ENCODE measurements at places on chromosomes 5 and 9.

DNA sequence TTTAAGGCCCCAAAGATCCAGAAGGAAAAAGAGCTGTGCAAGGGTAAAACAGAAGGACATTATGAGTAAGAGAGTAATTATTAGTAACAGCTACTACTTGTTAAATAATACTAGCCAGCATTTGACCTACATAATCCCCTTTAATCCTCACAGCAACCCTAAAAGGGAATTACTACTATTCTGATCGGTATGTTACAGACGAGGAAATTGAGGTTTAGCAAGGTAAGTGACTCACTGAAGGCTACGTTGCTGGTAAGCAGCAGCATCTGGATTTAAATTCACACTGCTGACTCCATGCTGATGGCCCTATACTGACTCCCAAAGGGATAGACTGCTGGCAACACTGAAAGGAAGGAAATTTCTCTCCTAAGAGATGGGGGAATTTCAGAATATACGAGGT is 3.7 kb upstream of the FSD1L start:
- DNase-seq, result peak; percentile 79

DNA sequence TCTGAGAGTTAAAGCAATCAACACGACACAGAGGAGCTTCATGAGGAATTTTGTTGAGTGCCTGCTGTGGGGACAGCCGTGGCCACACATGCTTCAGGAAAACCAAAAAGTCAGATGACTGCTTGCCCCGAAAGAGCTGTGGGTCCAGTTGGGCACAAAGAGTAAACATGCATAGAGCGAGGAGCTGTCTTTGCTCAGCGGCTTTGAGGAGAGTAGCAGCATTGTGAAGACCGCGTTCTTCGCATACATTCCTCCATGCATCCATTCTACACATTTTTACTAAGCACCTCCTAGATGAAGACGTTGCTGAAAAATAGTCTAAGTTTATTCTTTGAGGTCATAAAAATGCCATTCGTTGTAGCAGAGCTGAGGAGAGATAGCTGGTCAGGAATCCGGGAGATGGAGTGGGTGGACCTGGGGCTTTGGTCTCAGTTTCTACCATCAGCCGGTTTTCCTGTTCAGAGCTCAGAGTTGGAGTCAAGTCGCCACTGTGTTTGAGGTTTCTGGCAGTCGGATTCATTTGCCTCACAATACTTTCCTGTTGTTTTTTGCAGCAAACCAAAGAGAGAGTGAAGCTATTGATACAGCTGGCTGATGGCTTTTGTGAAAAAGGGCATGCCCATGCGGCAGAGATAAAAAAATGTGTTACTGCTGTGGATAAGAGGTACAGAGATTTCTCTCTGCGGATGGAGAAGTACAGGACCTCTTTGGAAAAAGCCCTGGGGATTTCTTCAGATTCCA is 194.5 kb upstream of the OTULINL start:
- no peak for DNase-seq

GRCh38 chr9:133848471-133849109 is 110.4 kb upstream of the SARDH start:
- peak; percentile 26 for DNase-seq

GRCh38 chr5:151130922-151131891 is 26.4 kb downstream of the ANXA6 start:
- peak; percentile 7 for DNase-seq

- DNase-seq, result no peak
Observed at GRCh38 chr5:77367741-77368140, 124.4 kb downstream of the WDR41 start.

DNA sequence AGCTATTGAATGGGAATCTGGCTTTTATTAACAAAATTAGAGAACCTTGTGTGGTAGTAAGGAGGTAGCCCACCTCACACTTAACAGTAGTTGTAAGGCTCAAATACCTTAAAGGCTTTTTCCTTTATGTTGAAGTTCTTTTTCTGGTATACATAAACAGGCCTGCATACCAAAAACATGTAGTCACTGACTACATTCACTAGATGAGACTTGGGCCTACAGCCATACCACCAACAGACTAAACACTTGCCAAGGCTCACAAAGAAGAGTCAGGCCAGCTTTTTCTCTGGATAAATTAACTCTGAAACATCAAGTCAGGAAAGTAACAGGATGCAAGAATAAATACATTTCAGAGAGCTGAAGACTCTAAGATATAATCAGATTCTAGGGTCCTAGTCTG is 78.6 kb upstream of the MPDZ start:
- DNase-seq, result no peak

- no peak for DNase-seq
Observed at GRCh38 chr5:157505496-157505895, 45.5 kb downstream of the NIPAL4 start.

- peak; percentile 1 for DNase-seq
Observed at GRCh38 chr9:102700936-102701335, 294.2 kb upstream of the CYLC2 start.

GRCh38 chr5:2335733-2336515 is 415.6 kb downstream of the IRX2 start:
- peak; percentile 17 for DNase-seq

- DNase-seq, result no peak
Observed at GRCh38 chr5:15914638-15915037, 265.0 kb downstream of the MARCHF11 start.

DNA sequence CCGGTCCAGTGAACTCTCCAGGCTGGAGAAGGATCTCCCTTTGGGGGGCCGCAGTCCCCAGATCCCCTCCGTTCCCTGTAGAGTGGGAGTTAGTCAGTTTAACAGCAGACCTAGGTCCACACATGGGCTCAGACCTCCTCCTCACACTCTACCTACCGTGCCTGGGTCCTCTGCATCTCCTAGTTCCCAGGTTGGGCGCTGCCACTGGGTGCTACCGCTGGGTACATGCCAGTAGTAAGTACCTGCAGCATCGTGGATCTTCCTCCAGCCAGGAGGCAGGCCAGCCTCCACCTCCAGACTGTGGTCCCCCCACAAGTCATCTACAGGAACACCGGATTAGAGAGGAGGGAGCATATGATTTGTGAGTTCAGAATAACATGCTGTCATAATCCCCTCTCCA is 802 bp downstream of the APBB3 start:
- DNase-seq, result peak; percentile 49

GRCh38 chr5:150489360-150490295 is 18.3 kb upstream of the NDST1 start:
- DNase-seq, result no peak

DNA sequence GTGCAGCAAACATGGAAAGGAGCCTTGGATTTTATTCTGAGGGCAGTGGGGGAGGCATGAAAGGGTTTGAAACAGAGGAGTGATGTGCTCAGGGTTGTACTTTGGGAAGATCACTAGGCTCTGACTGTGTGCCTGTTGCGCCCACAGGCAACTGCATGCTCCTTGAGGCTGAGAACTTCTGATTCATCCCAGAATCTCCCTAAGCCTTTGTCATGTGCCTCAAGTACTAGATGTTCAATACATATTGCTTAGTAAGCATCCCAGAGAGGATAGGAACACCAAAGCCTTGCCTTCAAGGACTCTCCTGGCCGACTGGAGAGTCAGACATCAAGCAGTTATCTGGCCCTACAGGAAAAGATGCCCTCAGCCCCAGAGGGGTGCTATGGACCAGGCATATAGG is 54.1 kb downstream of the ARHGEF37 start:
- DNase-seq, result no peak

GRCh38 chr9:113343732-113344231 is 3.7 kb upstream of the WDR31 start:
- DNase-seq, result peak; percentile 94

GRCh38 chr5:172059661-172060100 is 53.2 kb upstream of the FBXW11 start:
- DNase-seq, result peak; percentile 35

DNA sequence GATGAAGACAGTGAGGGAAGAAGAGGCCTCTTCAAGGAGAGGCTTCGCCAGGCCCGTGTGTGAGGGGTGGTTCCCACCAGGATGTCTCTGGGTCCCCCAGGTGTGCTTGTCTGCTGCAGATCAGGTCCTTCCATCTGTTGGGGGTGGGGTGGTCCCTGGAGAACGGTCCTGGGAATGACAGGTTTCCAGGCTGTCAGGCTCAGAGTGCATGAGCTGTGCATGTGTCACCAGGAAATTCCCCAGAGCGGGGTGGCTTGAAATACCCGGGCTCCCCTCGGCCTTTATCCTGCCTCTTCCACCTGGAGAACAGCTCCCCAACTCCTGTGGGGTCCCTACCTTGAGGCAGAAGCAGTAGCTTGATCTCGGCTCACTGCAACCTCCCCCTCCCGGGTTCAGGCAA is 118.8 kb downstream of the GAPVD1 start:
- DNase-seq, result no peak

GRCh38 chr9:125883565-125884217 is 136.5 kb downstream of the PBX3 start:
- DNase-seq, result peak; percentile 70

DNA sequence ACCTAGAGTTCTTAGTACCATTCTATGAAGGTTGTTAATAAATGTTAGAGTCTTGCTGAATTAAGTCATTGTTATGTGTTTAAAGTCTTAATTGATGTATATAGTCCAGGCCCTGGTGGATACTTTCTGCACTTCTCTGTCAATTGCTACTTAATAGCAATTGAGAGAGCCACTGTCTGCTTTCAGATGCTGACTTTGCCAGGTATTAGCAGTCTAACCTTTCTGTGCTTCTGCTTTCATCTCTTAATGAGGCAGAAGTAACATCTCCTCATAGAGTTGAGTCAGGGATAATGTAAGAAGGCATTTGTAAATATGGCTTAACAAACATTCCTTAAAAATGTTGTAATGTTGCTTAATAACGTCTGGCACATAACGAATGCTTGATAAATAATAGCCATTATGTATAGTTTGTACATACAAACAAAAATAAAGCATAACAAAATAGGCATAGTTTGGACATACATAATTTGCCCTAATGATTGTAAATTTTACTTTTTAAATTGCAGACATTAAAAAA is 28.3 kb downstream of the RASGRF2 start:
- DNase-seq, result no peak

DNA sequence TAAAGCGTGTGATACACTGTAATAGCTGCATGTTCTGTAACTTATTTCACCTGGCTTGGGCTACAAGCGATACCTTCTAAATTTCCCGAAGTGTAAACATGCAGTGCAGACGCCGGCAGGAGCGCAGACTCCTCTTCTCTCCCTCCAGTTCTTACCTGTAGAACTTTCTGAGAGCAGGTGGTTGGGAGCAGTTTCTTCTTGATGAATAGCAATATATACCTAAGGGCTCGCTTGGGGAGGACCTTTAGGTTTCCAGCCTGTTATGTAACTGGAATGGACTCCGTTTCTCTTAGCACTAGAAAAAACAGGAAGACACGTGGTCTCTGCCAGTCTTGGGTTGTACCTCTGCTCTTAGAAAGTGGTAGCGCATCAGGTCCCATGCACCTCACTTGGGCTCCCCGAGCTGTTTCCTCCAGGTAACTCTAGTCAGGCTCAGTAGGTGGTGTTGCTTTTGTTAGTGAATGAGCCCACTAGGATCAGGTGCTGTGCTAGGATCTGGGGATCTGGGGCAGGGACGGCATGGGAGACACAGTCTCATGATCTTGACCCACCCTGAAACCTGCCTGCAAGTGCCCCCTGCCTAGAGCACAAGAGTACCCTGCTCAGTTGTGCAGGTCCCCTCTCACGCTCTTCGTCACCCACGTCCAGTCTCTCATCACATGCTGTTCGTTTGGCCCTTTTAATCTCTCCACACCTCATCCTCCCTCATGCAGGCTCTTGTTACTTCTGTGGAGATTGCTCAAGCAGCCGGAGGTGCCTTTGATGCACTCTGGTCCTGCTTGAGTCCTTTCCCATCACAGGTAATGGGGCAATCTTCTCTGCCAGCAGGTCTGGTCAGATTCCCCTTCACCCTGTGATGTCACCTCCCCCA is 2.8 kb downstream of the TENT4A start:
- no peak for DNase-seq

GRCh38 chr9:21852754-21853153 is 50.3 kb downstream of the MTAP start:
- DNase-seq, result no peak

- no peak for DNase-seq
Observed at GRCh38 chr9:134053941-134054761, 13.7 kb downstream of the BRD3 start.

DNA sequence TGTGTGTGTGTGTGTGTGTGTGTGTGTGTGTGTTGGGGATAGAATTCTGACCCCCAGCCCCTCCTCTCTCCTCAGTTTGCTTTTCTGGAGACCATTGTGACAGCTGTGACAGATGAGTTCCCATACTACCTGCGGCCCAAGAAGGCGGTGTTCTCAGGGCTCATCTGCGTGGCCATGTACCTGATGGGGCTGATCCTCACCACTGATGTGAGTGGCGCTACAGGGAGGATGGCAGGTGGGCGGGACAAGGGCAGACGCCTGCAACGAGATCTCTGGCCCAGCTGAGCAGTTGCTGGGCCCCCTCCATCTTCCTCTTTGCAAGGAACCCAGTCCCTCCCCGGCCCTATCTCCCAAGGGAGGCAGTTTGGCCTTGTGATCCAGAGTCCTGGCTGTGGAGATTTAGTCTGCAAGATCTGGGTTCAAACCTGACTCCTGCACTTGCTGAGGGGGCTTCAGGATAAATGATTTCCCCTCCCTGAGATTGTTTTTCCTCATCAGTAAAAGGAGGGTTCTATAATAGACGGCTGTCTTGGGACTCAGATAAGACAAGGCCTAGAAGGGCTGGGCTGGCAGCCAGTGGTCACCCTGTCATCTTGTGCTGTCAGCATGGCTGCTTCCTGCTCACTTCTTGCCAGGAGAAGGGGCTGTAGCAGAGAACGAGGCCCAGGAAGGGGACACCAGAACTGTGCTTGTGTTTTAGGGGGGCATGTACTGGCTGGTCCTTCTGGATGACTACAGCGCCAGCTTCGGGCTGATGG is 14.1 kb downstream of the SLC6A7 start:
- no peak for DNase-seq

GRCh38 chr9:18245911-18246310 is 228.0 kb upstream of the ADAMTSL1 start:
- no peak for DNase-seq

GRCh38 chr5:72013766-72014624 is 93.3 kb upstream of the MAP1B start:
- peak; percentile 6 for DNase-seq

DNA sequence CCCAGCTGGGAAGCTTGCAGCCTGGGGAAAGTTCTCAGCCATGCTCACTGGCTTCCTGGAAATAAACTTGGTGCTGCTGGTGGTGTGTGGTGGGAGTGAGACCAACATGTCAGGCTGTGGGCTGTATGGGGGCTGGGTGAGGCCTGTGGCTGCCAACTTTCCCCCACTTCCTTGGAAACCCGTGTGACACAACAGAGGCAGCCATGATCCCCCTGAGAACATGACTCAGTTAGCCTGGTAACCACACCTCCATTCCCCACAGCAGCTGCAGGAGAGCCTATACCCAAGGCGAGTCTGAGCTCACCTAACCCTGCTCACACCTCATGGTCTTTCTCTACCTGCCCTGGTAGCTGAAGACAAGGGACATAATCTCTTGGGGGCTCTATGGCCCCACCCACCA is 72.7 kb upstream of the RGMB start:
- no peak for DNase-seq

- no peak for DNase-seq
Observed at GRCh38 chr5:96729156-96729555, 67.0 kb downstream of the CAST start.
